ENCODE measurements at places on chromosomes 5 and 9.

DNA sequence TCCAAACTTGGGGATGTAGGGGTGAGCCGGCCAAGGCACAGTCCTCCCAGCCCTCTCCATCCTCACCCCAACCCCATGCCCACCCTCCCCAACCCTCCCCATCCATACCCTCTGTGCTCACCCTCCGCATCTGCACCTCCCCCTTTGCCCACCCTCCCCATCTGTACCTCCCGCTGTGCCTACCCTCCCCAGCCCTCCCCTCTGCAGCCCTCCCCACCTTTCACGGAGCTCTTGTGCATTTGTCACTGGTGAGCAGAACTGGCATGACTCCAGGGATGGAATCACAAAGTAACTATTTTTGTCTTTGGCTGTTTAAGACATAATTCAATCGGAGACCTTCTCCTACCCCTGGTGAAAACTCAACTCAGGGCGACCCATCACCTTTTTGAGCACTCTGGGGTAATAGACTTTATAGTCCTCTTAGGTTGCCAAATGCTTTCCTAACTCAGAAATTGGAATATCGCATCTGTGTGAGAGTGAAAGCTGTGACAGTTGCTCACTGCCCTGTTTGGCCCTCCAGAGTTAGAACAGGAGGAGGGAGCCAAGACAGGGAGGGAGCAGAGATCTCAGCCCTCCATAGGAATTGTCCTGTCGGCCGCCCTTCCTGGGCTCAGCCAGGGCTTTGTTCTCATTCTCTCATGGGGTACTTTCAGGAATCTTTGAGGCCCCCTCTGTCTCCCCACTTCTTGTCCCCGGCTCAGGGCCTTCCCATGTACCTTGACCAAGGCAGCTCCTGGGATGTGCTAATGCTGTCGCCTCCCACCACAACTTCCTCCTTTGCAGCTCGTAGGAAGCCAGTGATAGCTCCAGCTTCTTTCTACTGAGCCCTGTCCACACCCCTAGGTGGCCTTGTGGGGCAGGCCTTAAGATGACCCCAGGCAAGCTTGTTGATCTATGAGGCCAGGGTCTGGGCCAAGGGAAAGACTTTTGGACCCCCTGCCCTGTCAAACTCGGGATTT is 36.2 kb downstream of the OTULIN start:
- DNase-seq = no peak

DNA sequence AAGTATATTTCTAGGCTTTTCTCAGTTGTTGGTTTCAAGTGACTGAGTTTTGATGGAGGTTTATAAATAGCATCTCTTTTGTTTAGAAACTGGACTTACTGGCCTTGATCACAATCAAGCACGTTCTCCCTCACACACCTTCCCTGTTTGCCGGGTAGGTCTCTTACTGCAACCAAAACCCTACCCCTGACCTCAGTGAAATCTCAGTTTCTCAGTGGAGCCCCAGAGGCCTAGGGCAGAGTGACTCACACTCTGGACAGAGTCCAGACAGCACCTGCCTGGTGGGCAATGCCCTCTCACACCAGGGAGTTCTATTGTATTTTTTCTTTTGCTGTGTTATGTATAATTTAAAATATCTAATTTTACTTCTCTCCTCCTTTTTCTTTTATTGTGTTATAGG is 48.4 kb upstream of the EPB41L4B start:
- DNase-seq = no peak

DNA sequence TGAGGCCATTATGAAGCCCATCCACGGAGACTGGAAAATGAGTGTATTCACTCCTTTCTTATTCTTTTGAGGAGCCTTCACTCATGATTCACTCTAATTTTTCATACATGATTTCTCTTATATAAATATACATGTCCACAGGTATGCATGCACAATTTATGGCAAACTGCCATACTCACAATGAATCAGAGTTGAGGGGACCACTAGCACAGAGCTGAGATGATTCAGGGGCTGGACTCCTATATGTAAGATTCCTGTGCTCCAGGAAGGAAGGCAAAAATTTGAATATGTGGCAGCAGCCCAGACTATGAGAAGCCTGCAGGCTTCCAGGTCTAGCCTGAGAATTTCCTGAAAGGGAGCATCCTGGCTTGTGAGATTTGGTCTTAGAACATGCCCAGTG is 484.6 kb downstream of the PRELID2 start:
- DNase-seq = no peak

GRCh38 chr9:100819980-100820379 is 208.5 kb upstream of the PLPPR1 start:
- no peak for DNase-seq

DNA sequence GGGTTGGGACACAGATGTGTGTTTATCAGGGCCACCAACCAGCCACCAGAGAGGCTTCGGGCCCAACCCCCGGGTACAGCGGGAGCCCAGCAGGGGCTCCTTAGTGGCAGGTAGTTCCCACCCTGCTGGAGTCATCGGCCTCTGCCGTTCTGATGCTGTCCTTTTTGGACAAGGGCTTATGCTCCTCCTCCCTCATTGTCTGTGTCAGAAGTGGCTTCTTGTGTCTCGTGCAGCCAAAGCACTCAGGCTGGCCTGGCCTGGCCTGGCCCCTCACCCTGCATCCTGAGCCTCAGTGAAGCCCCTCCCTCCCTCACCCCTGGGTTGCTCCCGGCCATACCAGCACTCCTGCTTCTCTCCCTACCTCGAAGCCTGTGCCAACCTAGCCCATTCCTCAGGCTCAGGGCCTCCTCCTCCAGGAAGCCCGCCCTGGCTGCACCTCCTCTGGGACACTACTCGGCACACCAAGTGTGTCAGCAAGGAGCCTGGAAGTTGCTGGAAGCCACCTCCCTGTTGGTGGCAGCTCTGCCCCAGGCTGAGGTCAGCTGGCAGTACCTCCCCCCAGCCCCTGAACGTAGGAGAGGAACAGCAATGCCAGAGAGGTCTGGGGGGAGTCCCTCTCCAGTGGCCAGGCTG is 4.1 kb upstream of the UBAC1 start:
- DNase-seq = no peak

Measured in iPS DF 19.7 (cell line).